RCC 7860 (cell line): ENCODE measurements at places on chromosomes 7 and 10.

DNA sequence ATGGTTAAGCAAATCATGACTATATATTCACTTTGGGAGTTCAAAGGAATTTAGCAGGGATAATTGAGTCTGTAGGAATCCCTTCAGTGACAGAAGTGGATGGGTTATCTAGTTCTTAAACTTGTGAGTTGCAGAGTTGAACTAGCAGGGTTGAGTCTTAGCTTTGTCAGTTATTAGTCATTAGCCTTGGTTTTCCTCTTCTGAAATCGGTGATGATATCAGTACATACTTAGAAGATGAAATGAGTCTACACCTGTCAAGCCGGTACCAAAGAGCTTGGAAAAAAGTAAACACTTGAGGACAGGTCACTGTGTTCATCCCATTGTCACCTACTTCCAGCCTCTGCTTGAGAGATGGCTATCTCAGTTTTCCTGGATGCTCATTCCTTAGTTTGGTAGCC lies 73.5 kb downstream of the BUB3 start:
- DNase-seq, result no peak

DNA sequence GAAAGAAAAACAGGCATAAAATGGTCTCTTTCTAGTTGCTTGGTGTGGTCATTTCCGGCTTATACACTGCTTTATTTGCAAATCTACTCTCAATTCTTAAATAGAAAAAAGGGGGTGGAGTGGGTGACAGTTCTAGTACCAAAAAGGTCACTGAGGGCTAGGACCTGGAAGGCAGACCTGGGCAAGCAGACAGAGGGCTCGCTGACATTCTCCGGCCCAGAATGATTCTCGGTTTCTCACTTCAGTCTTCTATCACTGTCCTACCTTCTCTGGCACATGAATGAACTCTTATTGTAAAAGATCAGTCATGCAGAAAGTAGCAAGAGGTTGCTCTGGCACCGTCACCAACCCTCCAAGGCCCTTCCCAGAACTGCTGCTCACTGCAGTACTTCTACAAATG lies 54.0 kb downstream of the MALSU1 start:
- DNase-seq, result peak; percentile 53

DNA sequence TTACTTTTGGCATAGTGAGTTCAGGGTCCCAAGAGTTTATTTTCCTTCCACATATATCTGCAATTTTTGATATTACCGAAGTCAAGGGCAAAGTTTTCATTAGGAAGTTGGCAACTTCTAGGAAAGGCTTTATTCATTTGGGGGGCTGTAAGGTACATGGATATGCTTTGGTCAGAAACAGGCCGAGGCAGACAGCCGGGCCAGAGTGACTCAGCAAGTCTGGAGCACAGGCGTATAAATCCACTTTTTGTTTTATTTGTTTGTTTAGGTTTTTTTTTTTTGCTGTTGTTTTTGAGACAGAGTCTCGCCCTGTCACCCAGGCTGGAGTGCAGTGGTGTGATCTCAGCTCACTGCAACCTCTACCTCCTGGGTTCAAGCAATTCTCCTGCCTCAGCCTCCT lies 3.7 kb downstream of the ZNF680 start:
- DNase-seq, result no peak

GRCh38 chr10:128540128-128540762 lies 414.0 kb upstream of the MKI67 start:
- DNase-seq, result no peak

DNA sequence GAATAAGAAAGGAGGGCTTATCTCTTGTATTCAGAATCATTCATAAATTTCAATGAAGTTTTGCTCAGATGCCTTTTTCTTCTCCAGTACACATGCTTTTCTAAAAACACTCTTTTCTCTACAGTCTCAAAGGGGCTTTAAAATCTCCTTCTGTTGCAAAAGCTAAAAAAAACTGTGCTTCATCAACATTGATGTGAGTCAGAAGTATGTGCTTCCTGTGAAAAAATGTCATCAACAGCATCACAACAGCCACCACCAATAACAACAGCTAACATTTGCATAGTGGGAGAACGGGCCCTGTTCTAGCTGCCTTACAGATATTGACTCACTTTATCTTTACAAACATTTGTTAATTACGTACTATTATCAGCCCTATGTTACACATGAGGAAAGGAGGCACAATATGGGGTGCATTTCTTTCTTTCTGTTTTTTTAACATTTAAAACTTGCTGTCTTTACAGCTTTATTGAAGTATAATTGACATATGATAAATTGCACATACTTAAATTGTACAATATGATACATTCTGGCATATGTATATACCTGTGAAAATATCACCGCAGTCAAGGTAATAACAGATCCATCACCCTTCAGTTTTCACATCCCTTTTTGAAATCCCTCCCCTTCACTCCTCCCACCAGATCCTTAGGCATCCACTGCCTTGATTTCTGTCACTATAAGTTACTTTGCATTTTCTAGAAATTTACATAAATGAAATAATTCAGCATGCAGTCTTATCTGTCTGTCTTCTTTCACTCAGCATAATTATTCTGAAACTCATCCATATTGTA lies 1605.4 kb upstream of the LRRTM3 start:
- DNase-seq, result no peak

DNA sequence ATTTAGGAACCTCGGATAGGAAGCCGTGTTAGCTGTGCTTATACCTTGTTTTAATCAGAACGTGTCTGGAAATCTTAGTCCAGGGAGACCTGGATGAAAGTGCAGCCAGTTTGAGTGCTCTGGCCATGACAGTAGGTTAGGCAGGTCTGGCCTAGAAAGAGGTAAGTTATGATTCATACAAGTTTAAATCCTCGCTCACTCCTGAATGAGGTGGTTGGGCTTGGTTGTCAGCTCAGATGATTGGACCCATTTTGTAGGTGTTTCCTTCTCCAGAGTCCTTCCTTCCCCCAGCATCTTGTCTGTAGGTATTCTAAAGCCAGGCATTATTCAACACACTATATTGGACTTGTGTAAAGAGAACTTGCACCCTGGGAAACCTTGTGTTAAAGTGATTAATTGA lies 561.9 kb upstream of the GALNT17 start:
- no peak for DNase-seq

GRCh38 chr7:71419546-71420337 lies 287.8 kb downstream of the GALNT17 start:
- no peak for DNase-seq

DNA sequence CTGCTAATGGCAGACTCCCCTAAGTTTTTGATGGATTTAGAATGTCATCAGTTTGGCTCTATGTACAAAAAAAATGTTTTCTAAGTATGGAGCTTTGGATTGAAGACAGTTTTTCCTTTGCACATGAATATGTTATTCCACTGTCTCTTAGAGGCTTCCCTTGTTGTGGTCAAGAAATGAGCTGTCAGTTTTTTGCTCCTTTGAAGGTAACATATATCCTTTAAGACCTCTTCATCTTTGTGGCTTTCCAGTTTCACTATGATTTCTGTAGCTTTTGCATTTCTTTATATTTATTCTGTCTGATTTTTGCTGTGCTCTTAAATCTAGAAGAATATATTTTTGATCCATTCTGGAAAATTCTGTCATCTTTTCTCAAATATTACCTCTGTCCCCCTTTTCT lies 15.8 kb upstream of the ODAD2 start:
- DNase-seq, result no peak

DNA sequence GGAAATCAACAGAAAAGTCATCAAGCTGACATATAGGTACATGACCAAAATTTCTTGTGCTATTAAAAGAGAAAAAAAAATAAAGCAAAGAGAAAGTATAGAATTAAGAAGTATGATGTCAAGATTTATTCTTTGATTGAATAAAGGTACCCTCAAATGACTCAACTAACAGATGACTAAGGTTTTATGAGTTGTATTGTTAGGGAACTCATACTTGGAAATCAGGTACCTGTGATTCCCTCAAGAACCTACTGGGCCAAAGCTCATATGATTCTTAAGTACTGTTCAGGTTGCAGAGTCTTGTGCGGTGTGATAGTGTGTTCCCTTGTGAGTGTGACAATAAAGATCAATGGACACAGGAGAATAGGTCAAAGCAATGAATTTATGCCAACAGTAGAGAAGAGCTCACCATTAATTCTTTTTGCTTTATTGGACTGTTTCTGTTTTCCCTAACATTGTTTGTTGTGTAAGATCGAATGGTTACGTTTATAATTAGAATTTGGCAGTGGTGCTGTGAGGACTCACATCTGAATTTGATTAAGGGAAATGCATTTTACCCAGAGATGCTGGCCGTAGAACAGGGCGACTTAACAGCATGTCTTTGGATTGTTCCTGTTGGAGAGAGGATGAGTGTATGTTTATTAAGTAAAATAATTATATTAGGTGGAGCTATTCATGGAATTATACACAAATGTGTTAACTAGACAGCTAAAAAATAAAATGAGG lies 293.2 kb upstream of the SEMA3D start:
- no peak for DNase-seq

DNA sequence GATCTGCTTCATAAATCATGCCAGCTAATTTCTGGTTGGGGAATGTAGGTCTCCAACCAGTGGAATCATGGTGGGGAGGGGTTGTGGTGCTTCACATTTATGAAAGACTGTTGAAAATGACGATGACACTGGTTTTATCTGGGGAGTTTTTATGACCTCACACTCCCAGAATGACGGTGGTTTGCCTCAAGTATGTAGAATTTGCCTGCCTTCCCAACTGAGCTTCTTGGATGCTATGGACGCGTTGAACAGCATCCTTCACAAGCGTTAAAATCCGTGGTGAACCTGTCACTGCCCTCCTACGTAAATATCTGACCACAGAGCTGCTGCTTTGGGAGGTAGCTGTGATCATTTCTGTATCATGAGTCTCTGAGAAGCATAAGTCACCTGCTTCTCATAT lies 3.3 kb downstream of the INSYN2A start:
- DNase-seq, result peak; percentile 58

DNA sequence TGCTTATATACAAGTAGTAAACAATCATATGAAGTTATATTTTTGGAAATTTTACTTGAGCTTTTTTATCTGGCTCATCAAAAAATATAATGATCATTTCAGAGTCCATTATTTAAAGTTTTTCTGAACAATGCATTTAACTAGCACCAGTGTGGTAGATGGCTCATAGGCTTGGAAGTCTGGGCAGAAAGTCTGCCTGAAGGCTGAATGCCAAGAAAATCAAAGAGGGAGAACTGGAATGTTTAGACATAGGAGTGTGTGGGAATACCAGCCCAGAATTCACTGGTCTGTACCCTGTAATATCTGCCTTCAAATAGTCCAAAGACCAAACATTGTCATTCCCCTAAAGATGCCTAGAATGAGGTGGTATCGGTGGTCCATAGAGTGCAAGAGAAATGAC lies 40.3 kb upstream of the ANK3 start:
- no peak for DNase-seq

DNA sequence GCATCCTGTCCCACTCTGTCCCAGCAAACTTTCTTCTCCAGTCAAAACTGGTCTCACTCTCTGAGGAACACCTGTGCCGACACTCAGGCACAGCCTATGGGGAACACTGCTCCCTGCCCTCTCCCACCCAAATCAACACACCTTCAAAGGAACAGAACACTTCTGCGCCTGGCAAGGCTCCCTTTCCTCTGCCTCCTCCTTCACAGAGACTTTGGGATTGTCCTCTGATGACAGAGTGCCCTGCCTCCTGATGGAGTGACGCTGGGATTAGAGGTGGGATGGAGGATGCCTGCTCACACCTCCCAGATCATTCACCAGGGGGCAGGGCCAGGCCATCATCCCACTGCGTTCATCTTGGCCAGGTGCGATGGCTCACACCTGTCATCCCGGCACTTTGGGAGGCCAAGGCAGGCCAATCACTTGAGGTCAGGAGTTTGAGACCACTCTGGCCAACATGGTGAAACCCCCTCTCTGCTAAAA lies 26.5 kb downstream of the KLF6 start:
- DNase-seq, result no peak

GRCh38 chr10:31143331-31143935 lies 111.8 kb upstream of the ZNF438 start:
- no peak for DNase-seq

- DNase-seq, result no peak
Observed at GRCh38 chr10:16437540-16437894, 707 bp downstream of the PTER start.

DNA sequence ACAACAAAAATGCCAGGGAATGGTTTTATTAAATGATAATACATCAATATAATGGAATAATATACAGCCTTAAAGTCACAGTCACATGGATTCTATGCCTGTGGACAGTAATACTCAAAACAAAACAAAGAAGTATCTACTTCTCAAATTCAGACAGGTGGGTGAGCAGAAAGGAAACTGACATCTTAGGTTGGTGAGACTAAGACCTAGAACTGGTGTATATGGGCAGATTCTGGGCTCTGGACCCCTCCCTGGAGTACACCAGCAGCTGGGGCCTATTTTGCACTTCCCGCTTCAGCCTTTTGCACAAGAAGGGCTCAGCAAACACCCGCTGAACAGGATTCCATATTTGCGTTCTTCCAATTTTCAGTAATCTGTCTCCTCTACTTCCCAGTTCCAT lies 5.4 kb upstream of the FIS1 start:
- DNase-seq, result no peak

- DNase-seq, result no peak
Observed at GRCh38 chr7:100789055-100789454, 38.3 kb downstream of the EPHB4 start.

- no peak for DNase-seq
Observed at GRCh38 chr7:36625247-36625646, 99.0 kb downstream of the AOAH start.

DNA sequence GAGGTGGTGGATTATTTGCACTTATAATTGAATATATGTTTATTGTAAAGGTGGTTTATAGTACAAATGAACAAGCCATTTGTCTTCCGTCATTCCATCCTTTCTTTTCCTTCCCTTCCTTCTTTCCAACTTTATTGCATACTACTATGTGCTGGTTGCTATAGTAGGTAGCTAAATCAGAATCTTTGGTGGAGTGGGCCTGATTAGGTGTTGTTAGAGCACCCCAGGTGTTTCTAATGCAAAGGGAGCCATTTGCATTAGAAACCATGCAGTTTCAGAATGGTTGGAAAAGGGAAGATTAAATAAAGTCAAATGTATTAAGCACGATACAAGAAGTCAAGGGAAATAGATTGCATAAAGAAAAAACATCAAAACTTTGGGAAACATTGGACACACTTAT lies 88.8 kb upstream of the TRIL start:
- DNase-seq, result no peak

GRCh38 chr7:114932991-114933390 lies 11.1 kb downstream of the MDFIC start:
- DNase-seq, result no peak

DNA sequence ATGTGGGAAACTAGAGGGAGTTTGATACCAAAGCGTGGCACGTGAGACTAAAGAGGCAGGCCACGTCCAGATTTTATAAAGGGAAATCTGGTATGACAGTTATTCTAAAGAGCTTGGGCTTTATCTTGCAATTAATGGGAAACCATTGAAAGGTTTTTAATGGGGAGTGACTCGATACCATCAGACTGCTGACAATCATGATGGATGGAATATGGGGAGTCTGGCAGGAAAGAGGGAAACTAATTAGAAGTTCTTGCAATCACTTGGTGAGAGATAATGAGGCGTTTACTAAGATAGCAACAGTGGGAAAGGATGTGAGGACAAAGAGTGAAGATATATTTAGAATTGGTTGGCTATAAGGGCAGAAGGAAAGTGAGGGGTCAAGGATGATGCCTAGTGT lies 94.0 kb downstream of the MBL2 start:
- no peak for DNase-seq
